Stimulated activated CD8-positive, alpha-beta memory T cell treated with anti-CD3 and anti-CD28 coated beads, Interleukin-4, amount 100 ng/mL, for 4 hours (primary cell): ENCODE measurements at places on chromosomes 12 and 14.
A peak's percentile ranks its signal among the peaks of the same experiment; 100 is the strongest.

DNA sequence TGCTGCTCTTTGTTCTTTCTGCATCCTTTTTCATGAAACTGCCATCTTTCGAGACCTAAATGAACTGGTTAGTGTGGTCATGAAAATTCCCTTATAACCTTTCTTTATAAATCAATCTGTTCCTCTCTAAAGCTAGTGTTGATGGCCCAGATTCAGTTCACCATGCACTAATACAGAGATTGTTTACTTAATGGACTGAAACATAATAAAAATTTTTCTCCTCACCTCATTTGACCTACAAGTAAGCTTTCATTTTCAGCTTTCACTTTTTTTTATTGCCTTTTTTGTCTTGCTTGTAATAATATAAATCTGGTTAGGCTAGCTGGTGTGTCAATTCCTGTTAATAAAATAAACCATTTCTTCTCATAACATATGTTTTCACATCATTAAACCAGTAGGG, 183.8 kb downstream of the CCDC59 start:
- no peak for DNase-seq

- no peak for DNase-seq
Measured at GRCh38 chr12:120260607-120261006, 4.9 kb downstream of the PXN start.

DNA sequence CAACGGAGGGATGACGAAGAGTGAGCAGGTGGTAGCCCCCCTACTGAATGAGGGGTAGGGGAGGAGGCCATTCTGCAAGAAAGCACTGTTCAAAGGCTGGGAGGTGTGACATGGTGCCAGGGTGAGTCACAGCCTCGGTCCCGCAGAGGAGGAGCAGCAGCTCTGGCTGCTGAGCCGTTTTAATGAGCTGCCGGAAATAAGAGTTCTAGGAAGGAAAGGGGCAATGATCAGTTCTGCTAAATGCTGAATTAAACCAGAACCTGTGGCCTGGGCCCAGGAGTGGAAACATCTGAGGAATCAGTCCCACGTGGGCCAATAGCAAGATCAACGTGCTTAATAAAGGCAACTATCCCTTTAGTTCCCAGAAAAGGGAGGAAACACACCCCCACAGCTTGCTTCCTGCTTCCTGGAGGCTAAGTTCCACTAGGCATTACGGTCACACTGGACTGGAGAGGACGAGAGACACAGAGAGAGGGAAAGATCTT, 3.6 kb downstream of the ABCD4 start:
- peak; percentile 3 for DNase-seq

DNA sequence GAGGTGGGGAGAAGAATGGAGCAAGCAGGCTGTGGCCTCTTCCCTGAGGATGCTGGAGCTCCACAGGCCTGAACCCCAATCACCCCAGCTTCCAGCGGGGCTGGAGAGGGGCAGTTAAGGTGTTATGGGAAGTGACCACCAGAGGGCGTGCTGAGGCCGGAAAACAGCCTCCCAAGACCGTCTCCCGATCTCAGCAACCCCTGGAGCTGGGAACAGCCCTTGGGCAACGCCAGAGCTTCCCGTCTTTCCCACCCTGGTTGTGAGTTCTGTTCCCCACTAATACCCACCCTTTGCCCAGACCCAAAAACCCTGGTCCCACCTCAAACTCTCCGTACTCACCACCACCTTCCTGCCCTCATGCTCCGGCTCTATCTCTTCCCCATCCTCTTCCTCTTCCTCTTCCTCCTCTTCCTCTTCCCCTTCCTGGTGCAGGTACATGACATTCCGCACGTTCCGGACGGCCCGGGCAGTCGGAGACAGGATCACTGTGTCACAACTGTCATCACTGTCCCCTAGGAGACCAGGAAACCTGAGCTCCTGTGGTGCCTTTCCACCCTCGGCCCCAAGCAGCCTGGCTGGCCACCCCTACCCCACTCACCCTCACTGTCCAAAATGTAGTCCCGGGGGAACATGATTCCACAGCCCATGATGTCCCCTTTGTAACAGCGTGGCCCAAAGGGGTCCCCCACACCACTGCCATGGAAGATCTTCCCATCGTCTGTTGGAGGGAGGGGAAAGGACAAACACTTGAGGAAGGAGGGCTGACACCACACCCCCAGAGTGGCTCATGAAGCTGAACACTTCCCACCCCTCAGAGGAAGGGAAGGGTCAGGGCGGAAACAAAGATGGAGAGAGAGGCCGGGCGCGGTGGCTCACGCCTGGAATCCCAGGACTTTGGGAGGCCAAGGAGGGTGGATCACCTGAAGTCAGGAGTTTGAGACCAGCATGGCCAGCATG, 12.9 kb downstream of the SPRYD3 start:
- DNase-seq, result peak; percentile 40

DNA sequence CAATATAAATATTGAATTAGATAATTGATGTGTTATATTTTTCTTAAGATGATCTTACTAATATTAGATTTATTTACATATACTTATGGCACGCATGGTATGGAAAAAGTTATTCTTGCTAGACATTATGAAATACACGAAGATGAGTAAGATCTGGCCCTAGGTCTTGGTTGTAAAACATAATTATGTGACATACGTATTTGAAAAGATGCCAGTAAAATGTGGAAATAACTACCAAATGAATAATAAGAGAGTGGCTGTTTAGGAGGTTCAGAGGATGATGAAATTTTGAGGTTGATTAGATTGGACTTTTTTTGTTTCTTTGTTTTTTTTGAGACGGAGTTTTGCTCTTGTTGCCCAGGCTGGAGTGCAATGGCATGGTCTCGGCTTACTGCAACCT, 41.3 kb downstream of the FANCM start:
- DNase-seq, result no peak

DNA sequence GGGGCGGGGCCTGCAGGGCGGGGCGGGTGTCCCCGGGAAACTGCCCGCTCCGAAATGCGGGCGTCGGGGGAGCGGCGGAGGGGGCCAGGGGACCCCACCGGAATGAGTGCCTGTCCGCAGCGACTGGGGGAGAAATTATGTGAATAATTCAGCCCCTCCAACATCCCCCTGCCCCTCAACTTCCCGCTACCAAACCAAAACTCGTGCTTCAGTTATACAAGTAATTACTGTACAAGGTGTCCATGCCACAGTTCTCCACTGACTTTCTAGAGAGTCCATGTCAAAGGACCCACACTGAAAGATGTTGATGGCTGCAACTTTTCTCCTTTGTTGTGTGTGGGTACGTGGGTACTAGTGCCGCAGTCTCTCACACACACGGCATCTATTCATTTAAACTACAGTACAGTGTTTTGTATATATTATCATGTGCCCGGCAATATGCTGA, 414 bp upstream of the CDK17 start:
- DNase-seq, result no peak

- DNase-seq, result no peak
Measured at GRCh38 chr14:92585981-92586937, 72.7 kb downstream of the RIN3 start.

GRCh38 chr14:61761557-61761956, 663 bp upstream of the SNAPC1 start:
- DNase-seq, result no peak

GRCh38 chr14:68342216-68342763, 450.6 kb downstream of the ZFP36L1 start:
- no peak for DNase-seq

DNA sequence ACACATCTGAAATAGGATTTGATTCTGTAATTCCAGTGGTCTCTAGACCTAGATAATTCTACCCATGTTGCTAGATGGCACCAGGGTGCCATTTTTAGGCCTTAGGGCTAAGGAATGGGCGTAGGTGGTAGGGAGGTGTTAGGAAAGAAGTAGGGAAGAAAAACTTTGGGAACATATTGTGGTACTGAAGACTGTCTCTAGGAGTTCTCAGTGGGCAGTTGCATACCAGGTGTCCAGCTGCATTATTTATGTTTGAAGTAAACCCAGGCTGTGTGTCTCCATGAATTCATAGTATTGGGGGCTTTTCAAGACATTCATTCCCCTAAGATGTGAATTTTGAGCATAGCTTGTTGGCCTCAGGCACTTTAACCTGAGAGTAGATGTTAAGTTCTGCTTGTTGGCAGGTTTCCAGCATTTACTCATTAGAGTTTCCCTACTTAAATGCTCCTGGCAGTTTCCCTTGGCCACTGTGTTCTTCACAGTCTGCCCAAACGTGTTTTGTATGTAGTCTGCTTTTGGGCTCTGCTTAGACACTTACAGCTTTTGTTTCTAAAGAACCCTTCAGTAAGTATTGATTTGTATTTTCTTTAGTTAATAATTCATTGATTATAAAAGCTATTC, 31.5 kb upstream of the CCT2 start:
- DNase-seq, result no peak

DNA sequence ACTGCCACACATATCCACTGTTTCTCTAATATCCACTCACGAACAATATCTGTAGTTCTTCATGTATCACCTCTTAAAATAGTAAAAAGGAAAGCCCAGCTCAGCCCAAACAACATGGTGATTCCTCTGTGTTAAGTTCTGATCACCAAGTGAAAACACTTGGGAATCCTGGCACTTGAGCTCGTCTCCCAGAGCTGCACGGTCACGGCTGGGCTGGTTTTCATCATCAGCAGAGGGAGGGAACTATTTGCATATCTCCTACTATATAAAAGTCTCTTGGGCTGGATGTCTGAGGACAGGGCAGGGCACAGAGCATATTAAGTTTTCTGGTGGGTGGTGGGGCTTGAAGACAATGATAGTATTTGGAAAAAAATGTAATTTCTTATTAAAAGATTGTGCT, 870.6 kb downstream of the TMEM121 start:
- DNase-seq, result no peak

DNA sequence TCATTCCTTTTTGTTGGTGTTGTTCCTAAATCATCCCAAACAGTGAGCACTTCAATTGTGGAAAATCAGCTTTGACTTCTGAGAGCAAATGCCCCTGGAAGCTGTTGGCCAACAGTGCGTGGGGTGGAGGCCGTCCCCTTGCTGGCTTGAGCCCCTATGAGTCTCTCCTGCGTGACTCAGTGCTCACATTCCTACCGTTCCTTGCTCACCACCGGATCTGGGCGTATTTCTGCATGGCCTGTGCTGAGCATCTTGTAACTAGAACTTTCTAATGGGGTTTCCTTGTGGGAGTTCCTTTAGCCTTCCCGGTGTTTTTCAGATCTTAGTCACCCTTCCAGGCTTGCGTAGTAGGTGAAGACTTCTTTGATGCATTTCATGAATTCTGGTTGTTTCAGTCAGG, 14.7 kb downstream of the SERPINA1 start:
- DNase-seq, result no peak

GRCh38 chr12:75704664-75705063, 193.3 kb upstream of the KRR1 start:
- DNase-seq, result no peak

DNA sequence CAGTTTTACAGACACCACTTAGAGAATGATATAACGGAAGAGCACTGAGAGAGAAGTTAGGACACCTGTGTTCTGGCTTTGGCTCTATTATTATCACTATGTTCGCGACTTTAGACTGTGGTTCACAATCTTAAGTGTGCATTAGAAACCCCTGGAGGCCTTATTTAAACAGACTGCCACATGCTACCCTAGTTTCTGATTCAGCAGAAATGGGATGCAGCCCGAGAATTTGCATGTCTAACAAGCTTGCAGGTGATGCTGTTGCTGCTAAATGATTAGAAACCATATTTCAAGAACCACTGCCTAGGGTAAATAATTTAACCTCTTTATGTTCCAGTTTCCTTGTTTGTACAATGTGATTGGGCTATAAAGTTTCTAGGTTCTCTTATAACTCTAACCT, 3.6 kb upstream of the RAD51AP1 start:
- no peak for DNase-seq

DNA sequence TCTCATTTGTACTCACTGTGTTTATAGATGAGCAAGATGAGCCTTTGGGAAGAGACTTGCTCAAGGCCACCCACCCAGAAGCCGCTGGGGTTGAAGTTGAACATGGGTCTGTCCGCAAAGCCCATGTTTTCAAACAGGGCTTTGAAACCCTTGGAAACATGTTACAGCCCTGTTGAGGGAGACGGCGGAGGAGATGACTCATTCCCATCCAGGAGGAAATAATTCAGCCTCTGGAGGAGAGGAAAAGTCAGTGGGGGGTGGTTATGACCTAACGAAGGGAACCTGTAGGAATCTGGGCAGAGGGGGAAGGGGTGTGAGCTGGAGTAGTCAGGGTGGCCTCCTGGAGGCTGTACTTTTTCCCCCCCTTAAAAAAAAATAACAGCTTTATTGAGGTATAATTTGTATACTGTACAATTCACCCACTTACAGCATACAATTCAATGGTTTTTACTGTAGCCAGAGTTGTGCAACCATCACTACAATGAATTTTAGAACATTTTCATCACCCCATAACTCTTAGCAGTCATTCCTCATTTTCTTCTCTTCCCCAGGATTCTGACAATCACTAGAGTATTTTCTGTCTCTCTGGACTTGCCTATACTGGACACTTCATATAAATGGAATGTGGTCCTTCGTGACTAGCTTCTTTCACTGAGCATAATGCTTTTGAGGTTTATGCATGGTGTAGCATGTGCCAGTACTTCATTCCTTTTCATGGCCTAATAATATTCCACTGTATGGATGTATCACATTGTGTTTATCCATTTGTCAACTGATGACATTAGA, 1.9 kb upstream of the RIN3 start:
- DNase-seq, result no peak

- DNase-seq, result no peak
Measured at GRCh38 chr12:5094551-5094950, 50.9 kb downstream of the KCNA5 start.

GRCh38 chr12:71786829-71787228, 32.2 kb downstream of the RAB21 start:
- DNase-seq, result no peak

- DNase-seq, result no peak
Measured at GRCh38 chr12:7106082-7106481, 2.9 kb downstream of the C1RL start.

DNA sequence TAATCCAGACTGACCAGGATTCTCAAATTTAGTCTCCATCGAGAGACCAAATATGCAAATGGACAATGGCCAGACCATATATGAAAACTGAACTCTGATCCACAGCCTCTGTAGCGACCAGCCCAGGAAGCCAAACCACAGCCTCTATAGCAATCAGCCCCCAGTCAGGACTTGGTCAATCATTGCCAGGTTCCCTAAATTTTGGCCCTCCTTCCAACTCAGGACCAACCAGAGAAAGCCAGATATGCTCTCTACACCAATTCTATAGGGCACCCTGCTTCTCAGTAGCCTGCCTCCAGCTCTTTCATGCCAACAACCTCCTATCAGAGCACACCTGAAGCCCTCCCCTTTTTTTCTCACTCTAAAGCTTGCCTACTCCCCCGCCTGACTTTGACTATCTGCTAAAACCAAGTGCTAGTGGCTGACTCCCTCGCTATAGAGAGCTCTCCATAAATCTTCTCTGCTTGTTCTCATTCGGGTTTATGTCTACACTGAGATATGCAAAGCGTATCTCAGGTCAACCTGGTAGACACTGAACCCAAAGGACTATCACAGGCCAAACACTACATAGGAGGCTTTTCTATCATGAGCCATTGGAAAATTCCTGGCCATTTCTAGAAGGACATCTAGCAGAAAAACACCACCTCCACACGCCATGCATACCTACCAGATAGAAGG, 110.5 kb upstream of the FUT8 start:
- no peak for DNase-seq

- DNase-seq, result no peak
Measured at GRCh38 chr12:108793756-108794441, 62.6 kb upstream of the CORO1C start.
